Kidney epithelial cell (primary cell): ENCODE measurements at places on chromosomes 3 and 15.

GRCh38 chr3:150942221-150942620 lies 30.3 kb downstream of the CLRN1 start:
- no peak for DNase-seq

DNA sequence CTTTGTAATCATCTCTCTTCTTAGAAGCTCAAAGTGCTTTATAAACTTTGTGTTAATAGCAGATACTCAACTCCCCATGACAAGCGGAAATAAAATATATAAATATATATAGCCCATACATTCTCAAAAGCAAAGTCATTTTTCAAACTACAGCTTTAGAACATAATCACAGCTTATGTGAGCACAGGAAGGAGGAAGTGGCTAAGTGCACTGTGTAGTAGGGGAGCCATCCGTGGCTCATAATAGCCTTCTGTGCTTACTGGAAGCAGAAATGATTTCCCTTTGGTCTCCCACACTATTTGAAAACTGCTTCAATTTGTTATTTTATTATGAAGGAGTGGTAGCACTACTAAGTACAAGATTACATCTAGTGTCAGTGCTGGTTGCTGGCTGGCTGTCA lies 151.4 kb upstream of the ARL6 start:
- no peak for DNase-seq

DNA sequence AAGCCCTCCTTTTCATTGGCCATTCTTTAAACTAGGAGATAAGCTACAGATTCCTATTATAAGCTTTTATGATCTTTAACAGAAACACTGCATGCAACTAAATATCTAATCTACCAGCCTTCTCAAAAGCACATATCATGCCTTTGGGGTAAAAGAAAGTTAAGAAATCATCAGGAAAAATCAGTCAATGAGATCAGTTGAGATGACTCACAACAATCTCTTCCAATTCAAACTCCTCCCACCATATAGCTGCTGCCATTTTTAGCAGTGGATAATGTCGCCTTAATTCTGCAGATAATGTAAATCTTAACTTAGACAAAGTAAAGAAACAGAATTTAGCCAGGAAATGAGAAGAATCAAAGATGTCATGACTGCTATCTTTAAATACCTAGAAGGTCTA lies 135.2 kb upstream of the BCL6 start:
- no peak for DNase-seq

DNA sequence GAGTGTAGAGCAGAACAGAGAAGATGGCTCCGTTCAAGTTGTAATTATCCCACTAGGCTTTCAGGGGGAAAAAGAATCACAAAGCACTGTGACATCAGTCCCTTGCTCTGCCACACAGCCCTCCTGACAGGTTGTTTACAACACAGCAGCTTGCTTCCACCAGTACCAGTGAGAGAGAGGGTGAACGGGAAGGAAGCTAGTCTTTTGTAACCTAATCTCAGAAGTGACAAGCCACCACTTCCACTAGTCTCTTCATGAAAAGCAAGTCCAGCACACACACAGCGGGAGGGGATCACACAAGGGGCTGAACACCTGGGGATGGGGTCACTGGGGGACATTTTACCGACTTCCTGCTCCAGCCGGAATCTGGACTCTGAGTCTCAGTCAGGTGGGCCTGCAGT lies 86.3 kb downstream of the FAM81A start:
- no peak for DNase-seq

- no peak for DNase-seq
These were observed 109.1 kb downstream of the UBE3A start for GRCh38 chr15:25329696-25330095.

GRCh38 chr15:80507131-80507530 lies 102.9 kb downstream of the ARNT2 start:
- DNase-seq = no peak

- DNase-seq = no peak
These were observed 214.2 kb downstream of the NAALADL2 start for GRCh38 chr3:175073219-175073905.
